AG04449 (cell line): ENCODE measurements at places on chromosomes 6 and 20.

DNA sequence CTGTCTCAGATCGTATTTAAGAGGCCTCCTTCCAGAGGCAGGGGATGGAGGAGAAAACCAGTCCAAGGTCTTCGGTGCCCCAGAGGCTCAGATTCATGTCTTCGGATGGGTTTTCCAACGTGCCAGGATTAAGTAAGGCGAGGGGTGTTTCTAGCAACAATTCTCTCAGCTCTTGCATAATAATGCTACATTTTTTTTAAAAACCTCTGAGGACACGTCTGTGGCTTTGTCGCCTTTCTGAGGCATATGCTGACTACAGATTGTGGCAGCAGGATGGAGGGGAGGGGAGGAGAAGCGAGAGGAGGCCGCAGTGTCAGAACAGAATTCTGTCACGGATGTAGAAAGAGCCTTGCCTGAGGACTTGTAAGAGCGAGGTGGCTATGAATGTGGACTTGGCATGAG is 17.7 kb upstream of the CCDC167 start:
- no peak for DNase-seq

DNA sequence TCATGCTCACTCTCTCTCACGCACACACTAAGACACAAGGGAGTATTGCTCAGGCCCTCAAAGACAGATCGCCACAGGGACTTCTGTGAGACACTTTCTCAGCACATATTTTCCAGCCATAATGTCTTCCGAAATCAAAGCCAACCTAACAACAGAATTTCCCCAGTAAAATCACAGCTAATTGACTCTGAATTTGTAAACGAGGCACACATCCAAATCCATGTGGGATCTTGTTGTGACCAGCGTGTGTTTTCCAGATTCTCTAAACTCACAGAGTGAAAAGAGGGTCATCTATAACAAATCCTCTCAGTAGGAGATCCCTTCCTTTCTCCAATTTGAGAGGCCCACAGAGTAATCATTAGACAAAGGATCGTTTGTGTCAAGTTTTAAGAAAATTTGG is 280.4 kb downstream of the PACRG start:
- DNase-seq = no peak

DNA sequence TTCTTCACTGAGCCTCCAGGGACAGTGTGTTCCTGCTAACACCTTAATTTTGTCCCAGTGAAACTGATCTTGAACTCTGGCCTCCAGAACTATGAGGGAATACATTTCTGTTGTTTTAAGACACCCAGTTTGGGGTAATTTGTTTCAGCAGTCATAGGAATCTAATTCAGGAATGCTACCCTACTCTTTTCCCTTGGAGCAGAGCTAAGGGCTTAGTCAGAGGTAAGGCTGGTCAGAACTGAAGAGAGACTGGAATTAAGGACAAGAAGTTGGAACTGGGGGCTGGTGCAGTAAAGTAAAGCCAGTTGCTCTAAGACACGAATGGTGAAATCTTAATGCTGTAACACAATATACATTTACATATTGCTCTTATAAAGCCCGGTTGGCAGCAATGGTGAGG is 809.7 kb downstream of the MAFB start:
- DNase-seq = no peak

DNA sequence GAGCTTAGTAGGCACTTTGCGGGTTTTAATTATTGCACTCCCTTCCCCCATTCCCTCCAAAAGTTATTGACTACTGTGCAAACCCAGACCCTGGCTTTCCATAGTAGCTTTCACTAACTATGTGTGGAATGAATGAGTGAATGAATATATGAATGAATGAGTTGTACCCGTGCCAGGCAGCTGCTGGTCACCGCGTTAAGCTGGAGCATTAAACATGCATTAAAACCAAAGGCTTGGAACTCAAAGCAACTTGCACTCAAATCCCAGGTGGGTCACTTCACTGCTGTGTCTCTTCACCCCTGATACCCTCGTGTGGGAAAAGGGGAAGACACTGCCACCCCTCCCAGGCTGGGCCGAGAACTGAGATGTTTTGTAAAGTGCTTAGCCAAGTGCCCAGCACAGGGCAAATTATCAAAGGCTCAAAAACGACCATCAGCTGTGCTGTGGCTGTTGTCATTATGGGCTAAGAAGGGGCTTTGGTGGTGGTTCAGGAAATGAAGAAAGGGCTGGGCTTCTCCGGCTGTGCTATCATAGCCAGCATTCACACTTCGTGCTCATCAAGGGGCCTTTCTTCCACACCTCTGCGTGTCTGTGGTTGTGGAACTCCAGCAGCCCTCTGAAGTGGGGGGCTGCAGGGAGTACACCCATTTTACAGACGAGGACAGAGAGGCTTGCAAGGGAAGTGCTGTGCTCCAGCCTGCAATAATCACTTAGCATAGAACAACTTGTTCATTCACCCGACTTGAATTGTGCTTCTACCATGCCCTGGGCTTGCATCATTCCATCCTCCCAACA is 60.2 kb upstream of the STX16 start:
- no peak for DNase-seq

DNA sequence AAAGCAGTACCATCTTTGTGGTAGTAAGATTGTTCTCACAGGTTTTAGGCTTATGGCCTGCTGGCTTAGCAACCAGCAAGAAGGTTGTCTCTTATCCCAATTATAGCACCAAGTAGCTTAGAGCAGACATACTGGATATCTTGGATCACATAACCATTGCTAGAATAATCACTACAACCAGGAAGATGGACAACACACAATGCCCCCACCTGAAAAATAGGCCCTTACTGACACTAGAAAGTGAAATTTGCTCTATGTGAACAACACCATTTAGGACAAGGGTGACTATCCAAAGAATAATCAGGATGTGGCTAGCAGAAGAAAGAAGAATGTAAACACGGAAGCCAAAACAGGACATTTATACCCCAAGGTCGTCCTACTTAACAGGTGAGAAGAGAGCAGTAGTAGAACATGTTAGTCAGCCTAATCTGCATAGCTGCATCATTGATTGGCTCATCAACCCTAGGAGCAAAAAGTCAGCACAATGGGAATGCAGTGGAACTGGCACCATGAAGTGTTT is 172.7 kb upstream of the MARCKS start:
- DNase-seq = no peak

GRCh38 chr6:7135755-7136154 is 28.0 kb downstream of the RREB1 start:
- DNase-seq = no peak

DNA sequence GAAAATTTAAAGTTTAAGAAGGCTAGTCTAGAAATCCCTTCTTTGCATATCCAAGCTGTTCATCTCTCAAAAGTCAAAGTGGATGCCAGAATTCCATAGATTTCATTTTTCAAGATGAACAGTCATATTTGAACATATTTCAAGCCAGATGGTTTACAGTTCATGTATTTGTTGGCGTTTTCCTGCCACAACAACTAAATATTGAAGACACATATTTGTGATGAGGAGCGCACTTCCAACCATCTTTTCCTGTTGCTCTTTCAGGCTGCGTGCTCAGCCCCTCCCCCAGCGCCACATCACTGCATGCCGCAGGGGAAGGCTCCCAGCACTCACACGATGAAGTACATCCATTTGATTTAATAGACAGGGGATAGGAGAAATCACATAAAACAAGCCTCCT is 5.9 kb upstream of the NOX3 start:
- no peak for DNase-seq
